ENCODE measurements at places on chromosomes 11 and 22.

DNA sequence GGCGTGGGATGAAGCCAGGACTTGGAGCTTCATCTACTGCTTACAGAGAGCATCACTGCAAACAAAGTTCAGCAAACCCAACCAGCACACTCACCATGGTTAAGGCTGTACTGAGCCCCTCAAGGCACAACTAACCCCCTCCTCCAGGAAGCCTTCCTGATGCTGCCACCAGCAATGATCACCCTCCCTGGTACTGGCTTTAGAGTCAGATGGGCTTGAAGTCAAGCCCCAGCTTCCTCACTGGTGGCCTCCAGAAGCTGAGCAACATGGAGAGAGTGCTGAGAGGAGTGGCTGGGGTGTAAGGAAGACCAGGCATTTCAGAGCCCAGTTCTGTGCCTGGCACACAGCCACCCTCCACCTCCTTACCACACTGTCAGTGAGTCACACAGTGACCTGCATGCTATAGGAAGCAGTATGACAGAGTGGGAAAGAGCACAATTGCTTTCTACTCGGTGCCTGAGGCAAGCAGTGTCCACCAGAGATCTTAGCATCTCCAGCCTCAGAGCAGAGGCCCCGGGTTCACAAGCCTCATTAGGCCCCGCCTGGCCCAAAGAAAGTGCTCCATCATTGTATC is 24.7 kb upstream of the BAIAP2L2 start:
- DNase-seq = peak; percentile 65

DNA sequence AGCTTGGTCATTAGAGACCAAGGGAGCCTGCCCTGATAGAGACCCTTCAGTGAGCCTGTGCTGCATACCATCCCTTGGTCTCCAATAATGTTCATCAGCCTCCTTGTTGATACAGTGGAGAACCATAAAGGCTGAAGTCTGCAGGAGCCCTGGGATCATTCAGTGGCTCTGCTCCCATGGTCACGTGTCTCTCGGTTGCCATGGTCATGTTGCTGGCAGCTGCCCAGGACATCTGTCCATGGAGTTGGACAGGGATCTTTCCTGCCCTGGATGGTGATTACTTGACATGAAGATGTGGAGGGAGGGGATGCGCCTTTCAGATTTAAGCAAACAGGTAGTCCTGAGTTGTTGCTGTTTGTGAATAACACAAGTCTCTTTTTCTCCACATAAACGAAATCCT is 38.2 kb downstream of the CYB5R2 start:
- DNase-seq = peak; percentile 82

GRCh38 chr11:46198245-46199240 is 77.3 kb upstream of the PHF21A start:
- DNase-seq = peak; percentile 49

- DNase-seq = peak; percentile 63
Measured at GRCh38 chr22:22060200-22061084, 77.9 kb upstream of the TOP3B start.

DNA sequence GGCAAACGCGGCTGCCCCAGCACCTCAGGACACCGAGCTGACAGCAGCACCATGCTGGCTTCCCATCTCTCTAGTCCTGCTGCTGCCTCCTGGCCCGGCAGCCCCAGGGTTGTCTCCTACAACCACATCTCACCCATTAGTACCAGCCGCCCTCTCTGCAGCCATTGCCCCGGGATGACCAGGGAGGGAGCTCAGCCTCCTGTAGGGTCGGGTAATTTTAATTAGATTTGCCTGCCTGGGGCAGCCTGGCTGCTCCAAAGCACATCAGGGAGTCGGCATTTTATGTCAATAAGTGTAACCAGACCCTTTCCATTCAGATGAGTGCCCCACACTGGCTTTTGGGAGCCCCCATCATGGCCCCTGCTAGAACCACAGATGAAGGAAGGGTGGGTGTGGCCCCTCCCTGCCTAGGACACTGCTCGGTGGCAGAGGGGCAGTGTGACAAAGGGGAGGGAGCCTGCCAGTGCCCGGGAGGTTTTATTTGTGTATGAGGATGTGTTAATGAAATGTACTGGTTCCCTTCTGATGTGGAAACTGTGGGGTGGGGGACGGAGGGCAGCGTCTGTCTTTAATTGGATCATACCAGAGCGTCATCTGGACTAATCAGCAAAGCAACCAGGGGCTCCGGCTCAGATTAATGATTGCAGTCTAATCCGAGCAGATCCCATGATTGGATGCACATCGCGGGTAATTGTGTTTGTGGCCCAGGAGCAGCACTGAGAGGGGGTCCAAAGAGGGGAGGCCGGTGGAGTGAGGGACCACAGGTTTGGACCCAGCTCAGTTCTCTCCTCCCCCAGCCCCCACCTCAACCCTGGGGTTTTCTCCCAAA is 125.3 kb downstream of the FEZ1 start:
- no peak for DNase-seq

- no peak for DNase-seq
Measured at GRCh38 chr11:12754021-12754420, 79.8 kb downstream of the TEAD1 start.

GRCh38 chr11:83948200-83948599 is 662.0 kb upstream of the CCDC90B start:
- DNase-seq = no peak

- no peak for DNase-seq
Measured at GRCh38 chr11:62104816-62105653, 18.8 kb upstream of the INCENP start.

GRCh38 chr11:36346562-36347383 is 50.7 kb downstream of the PRR5L start:
- no peak for DNase-seq

DNA sequence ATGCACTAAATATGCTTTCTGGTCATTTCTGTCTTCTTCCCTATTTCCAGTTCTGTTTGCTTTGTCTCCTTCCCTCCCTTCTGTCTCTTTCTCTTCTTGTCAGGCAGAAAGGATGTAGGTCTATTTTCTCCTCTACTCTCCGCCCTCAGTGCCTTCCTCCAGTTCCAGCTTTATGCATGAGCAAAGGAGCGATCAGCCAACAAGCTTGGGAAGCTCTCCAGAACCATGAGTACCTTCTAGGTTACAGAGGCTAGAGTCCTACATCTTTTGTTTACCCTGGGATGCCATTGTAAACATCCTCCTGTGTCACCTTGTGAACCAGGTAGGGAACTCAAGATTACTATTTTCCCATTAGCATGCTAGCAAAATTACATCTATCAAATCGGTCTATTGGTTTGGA is 7.9 kb upstream of the SPON1 start:
- DNase-seq = no peak

GRCh38 chr11:63893355-63893754 is 23.6 kb downstream of the RCOR2 start:
- DNase-seq = no peak

- no peak for DNase-seq
Measured at GRCh38 chr11:119258983-119259382, 52.8 kb downstream of the CBL start.

GRCh38 chr11:60902625-60903024 is 3.8 kb downstream of the PRPF19 start:
- DNase-seq = no peak

DNA sequence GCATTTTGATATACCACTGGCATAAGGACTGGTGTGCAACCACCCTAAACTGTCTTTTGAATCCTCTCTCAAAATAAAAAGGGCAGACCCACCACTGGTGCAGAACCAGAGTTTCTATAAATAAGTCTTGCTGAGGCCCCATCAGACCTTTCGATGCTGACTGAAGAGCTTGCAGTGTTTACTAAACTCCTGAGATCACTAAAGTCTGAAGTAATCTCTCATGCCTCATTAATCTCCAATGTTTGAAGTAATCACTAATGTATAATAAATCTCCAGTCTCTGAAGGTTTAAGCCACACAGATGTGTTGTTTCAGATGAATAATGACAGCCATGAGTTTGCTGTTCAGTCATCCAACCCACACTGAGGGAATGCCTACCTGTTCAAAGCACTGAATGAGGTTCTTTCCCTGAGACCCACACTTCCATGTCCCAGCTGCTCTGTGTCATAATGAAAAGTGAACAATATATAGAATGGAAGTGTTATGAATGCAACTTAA is 50.6 kb upstream of the DEUP1 start:
- no peak for DNase-seq

DNA sequence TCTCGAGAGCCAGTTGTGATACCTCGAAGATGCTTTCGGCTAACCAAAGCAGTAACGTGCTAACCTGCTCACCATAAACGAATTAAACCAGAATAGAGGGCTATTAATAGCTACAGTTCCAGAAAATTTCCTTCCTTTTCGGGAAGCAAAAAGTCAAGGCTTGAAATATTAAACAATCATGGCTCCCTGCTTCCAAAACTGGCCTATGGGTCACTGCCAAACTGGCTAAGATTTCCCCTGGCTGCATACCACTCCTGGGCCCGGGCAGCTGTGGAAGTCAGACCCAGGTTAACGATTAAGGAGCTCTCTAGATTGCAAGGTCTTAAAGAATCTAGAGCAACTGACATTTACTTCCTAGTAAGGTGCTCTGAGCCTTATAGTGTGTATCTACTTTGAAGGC is 1.7 kb downstream of the AMOTL1 start:
- no peak for DNase-seq

GRCh38 chr11:6670202-6670830 is 12.8 kb downstream of the MRPL17 start:
- DNase-seq = no peak

GRCh38 chr11:34809191-34810106 is 106.7 kb downstream of the APIP start:
- no peak for DNase-seq

DNA sequence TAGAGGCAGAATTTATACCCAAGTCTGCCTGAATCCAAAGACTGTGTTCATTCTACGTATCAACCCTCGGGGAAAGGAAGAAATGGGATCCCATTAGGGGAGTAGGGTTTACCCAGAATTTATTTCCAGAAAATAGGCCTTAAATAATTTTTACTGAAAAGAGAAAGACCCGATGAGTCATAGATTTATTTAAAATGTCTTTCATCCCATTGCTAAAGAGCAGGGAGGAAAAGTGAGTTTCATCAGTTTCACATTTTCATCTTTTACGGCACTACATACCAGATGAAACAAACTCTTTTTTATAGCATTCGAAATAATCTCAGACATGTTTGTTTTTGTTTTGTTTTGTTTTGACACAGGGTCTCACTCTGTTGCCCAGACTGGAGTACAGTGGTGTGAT is 31.3 kb downstream of the SLC1A2 start:
- DNase-seq = no peak

DNA sequence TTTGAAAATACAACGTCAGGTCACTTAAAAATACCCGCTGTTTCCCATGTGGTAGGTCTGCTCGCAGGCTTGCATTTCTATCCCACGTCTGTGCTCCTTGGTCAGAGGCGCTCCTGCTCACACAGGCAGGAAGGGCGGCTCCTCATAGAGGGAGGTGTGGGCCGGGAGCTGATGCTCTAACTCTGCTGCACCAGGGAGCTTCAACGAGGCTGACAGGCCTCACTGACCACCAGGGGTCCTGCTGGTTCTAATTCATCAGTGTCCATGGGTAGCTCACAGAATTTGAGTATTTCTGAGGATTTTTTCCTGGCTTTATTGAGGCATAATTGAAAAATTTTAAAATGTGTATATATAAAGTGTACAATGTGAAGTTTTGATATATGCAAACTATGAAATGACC is 68.5 kb downstream of the PIWIL3 start:
- DNase-seq = no peak
